ENCODE measurements at places on chromosomes 6 and 20.

GRCh38 chr6:167475947-167476346 is 151.1 kb downstream of the TTLL2 start:
- no peak for DNase-seq

DNA sequence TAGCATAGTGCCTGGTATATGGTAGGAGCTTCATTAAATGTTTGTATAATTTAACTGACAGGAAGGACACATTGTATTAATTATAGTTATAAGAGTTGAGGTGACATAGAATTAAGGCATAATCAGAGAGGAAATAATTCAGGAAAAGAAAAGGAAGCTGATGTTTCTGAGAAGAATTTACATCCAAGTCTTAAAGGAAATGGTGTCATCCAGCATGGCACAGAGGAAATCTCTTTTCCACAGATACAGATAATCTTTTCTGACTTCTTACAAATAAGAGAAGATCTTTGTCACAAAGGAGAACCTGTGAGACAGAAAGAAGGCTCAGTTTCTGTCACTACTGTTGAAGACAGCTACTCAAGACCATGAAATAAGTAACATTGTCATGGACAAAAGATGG is 222.5 kb downstream of the GJA1 start:
- no peak for DNase-seq

DNA sequence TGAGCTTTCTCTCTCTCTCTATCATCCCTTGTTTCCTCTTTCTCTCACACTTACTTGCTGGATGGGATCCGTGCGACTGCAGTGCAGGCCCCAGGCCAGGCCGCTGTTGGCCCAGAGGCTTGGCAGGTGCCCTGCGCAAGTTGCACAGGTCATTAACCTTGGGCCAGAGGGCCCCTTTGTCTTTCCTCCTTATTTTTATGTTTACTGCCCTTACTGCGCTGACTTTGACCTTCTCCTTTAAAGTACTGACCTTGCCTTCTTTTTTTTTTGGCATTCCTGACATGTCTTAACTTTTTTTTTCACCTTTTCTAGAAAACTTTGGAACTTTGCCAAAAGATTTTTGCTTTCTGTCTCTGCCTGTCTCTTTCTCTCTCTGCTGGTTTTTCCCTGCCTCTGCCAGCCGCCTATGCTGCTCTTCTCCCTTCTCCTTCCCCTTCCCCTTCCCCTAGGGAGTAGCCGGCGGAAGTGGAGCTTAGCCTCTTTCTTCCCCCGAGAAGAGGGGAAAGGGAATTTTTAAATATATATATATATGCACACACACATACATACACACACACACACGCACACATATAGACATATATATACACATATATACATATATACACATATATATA is 59.6 kb upstream of the CDH4 start:
- DNase-seq, result no peak

- DNase-seq, result no peak
Measured at GRCh38 chr20:64214952-64215351, 40.6 kb upstream of the PCMTD2 start.

DNA sequence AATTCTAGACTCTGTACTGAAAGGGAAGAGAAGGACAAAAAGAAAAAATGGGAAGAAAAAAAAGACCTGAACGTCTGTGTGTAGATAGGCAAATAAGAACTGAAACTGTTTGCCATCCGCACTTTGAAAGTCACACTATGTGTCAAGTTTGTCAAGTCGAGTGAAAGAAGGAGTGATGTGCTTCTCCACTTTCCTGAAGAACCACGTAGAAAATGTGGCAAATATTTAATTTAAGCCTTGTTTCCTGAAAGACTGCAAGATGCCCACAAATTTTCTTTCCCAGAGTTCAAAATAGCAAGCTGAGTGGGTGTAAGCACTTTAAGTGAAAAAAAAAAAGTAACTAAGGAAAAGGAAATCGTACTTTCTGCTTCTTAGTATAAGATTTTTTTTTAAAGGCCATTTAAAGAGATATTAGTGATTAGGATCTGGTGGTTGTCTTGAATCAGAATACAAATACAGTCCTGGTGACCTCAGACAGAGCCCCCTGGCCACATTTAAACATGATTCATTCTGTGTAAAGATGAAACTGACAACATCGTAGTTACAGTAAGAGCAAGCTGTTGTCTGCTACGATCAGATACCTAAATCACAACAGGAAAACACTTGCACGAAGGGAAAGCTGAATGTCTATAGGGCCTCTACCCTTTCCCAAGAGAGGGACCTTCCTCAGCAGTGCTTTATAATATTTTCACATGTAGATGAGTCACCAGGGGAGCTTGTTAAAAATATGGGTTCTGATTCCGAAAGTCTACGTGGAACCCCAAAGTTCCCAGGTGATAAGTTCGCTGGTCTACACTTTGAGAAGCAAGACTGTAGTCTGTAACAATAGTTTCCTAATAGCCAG is 102.3 kb downstream of the HIVEP2 start:
- DNase-seq, result no peak

GRCh38 chr6:15946701-15947385 is 182.0 kb upstream of the MYLIP start:
- DNase-seq, result no peak

DNA sequence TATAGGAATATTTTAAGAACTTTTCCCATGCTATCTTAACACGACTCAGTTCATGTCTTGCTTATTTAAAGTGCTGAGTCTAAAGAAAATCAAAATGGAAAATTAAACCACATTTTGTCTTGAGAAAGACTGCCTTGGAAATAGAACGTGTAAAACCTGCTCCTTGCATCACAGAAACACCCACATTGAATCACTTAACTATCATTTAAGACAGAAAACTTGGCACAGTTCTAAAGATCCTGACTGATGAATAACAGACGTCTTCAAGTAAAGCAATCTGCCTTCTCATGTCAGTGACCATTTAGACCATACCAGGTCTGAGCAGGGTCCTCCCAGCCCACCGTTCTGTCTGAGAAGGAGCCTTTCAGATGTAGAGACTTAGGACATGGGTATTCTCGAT is 7.4 kb downstream of the PERP start:
- DNase-seq, result no peak

- DNase-seq, result no peak
Measured at GRCh38 chr6:23244300-23244699, 674.9 kb downstream of the HDGFL1 start.

GRCh38 chr6:107972413-107973096 is 14.5 kb upstream of the SEC63 start:
- DNase-seq, result no peak

GRCh38 chr6:146546443-146547043 is 2.9 kb downstream of the RAB32 start:
- no peak for DNase-seq

- DNase-seq, result no peak
Measured at GRCh38 chr6:78577585-78577984, 289.8 kb upstream of the IRAK1BP1 start.

DNA sequence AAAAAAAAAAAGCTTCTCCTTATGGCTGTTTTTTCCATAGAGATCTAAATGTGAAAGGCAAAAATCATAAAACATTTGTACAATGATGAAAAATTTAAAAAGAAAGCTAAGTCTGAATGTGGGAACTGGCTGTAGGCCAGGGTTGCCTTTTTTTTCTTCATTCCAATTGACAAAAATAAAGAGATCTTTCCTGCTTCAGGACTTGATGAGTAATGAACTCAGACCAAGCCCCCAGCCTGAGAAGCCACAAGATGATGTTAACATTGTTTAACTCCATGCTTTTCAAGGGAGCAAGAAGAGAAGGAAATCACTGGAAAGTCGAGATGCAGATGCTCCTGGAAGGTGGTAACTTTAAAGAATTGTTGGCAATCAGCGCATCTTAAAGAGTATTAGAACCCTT is 41.4 kb downstream of the TRMT6 start:
- DNase-seq, result no peak

GRCh38 chr6:7219310-7219709 is 93.7 kb downstream of the SSR1 start:
- peak; percentile 14 for DNase-seq

GRCh38 chr6:7727086-7727945 is 1.4 kb downstream of the BMP6 start:
- no peak for DNase-seq

DNA sequence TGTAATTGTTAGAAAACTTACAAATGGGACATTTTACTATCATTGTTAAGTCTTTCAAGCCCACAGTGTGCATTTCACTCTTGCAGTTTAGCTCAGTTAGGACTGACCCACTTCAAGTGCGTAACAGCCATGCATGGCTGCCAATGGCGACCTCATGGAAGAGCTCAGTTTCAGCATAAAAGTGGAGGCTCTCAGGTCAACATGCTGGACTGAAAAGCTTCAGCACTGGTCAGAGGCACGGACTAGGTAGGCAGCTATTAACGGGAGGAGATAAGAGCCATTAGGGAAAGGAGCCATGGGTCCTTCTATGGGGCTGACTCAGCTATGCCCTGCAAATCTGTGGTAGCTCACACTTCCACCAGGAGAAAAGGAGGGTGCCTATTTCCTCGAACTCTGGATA is 101.8 kb downstream of the TTLL2 start:
- DNase-seq, result no peak
